ENCODE measurements at places on chromosomes 2 and 18.

DNA sequence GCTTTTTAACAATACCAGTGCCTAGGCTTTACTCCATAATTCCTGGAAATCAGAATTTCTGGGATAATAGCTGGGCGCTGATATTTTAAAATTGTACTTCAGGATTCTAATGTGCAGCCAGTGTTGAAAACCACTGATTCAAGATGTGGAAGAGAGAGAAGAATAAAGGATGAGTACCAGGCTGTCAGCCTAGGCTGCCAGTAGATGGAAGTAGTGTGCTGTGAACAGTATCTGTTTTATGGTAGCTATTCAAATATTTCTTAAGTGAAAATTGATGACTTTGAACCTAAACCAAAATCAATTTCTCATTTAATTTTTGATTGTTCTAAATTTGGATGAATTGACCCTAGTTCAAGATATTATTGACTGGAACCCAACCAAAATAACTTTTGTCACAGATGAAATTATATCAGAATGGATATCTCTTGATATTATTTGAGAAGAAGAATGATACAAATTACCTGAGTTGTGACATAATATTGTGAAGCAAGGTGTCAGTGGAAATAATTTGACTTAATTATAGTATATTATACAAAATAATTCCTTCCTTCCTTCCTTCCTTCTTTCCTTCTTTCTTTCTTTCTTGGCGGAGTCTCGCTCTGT lies 88.0 kb downstream of the COMMD1 start:
- DNase-seq: peak; percentile 55

DNA sequence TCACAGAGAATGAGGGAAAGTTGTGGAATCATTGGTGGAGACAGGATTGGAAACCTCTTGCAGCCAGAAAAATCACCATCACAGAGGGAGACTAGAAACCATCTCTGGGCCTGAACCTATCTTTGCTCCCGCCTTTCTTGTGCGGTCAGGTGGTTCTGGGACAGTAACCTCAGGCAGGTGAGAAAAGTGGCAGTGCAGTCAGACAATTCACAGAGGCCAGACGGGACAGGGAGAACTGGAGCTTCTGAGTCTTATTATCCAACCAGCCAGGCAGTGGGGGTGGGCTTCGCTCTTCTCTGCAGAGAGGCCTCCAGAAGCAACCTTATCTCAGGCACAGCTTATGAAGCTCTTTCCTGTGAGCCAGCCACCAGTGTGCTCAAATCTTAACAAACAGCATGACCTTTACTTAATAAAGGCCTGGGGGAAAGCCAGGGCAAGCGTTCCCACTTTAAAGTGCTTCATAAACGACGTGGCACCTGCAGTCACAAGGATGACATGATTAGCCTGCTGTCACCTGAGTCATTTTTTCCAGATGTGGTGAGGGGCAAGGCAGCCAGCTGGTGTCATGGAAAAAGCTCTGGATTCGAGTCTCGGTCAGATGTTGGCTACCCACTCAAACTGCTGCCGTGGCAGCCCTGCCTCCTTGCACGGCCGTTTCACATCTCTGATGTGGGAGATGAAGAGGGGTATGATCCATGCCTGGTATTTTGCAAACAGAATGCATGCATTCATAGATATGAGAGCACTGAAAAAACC lies 109.7 kb downstream of the B3GNT2 start:
- no peak for DNase-seq

GRCh38 chr2:96538487-96539214 lies 2.1 kb downstream of the ARID5A start:
- DNase-seq: no peak

DNA sequence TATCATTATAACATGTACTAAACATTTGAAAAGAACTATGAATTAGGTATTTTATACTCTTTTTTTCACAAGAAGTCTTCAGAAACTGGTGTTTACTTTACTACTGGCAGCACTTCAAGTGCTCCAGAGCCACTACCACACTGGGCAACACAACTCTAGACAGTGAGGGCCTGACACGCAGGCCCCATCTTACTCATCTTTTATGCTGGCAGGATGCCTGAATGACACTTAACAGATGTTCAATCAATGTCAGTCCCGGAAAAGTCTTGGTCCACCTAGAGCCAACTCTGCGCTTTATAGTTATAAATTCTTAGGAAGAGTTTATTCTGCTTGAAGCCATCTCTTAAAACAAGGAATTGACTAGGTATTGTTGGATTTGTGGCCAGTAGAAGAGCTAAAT lies 8.7 kb upstream of the WIPF1 start:
- DNase-seq: peak; percentile 92

DNA sequence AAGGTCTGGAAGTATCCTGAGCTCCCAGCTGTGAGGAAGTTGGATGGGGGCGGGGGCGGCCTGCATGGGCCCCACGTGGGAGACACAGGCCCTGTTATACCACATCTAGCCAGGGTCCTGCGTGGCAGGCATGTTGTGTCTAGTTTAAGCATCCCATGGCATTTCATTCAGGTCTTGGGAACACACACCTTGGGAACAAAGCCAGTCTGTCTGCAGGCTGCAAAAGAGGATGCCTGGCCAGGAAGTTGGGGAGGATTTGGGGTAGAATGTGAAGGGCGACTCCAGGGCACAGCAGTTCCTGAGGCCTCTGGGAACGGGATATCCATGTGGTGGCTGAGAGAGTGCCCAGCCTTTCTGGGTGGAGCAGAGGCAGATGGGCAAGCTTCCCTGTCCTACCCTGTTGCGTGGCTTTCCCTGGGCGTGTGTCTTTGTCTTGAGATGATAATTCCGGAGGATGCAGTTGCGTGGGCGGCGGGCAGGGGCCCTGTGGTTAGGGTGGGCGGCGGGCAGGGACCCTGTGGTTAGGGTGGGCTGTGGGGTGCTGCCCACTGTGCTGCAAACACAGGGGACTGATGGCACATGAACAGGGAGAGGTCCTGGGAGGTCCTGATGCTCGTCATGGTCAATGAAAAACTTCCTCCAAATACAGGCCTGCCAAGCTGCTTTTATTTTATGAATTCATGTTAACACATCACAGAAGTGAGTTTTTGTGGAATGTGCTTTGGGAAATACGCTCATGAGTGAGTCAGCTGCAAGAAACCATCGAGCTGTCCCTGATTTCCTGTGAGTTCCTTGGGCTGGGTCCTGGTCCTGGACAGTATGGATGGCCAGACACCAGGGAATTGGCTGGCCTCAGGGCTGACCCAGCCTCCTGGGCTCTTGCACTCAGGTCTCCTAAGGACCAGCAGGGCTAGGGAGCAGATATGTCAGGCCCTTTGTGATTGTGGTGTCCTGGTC lies 90.0 kb upstream of the HS6ST1 start:
- DNase-seq: peak; percentile 86

DNA sequence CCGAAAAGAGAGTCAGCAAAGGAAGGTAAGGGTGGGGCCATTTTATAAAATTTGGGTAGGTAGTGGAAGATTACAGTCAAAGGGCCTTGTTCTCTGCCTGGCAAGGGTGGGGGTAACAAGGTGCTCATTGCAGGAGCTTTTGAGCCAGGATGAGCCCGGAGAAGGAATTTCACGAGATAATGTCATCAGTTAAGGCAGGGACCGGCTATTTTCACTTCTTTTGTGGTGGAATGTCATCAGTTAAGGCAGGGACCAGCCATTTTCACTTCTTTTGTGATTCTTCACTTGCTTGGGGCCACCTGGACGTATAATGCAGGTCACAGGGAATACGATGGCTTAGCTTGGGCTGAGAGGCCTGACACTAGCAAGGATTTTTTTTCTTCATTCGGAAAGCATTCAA lies 58.1 kb downstream of the CYP1B1 start:
- no peak for DNase-seq

- no peak for DNase-seq
Measured at GRCh38 chr2:45330108-45330507, 281.0 kb downstream of the SRBD1 start.

DNA sequence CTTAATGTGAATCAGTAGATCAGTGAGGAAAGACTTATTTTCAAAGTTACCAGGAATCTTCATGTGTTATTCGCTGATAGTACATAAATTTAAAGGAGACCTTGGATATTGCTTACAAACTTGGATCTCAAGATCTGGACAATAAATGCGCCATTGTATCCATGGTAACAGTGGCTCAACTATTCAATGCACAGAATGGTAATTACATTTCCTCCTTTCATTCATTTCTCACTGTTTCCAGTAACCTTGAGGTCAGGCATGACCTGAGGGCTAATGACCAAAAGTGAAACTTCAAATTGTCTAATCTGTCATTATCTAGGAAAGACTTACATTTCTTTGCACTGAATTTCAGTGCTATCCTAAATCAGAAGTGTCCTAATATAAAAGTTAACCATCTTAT lies 8.1 kb downstream of the LRP2 start:
- no peak for DNase-seq

- peak; percentile 92 for DNase-seq
Measured at GRCh38 chr2:112814278-112814677, 22.3 kb downstream of the IL1B start.

- no peak for DNase-seq
Measured at GRCh38 chr2:109680523-109681297, 66.5 kb downstream of the SOWAHC start.

- peak; percentile 11 for DNase-seq
Measured at GRCh38 chr2:67526283-67526682, 129.2 kb downstream of the ETAA1 start.

DNA sequence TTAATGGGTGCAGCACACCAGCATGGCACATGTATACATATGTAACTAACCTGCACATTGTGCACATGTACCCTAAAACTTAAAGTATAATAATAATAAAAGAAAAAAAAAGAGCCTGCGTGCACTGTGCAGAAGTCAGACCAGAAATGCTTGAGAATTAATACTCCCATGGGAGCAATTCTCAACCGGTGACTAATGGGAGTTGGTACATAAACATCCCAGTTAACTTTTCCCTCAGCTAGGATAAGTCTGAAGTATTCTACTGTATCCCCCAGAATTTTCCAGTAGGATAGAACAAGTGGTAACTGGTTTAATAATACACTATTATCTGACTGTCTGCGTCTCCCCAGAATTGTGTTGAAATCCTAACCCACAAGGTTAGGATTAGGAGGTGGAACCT lies 113.6 kb upstream of the COL5A2 start:
- DNase-seq: peak; percentile 92

DNA sequence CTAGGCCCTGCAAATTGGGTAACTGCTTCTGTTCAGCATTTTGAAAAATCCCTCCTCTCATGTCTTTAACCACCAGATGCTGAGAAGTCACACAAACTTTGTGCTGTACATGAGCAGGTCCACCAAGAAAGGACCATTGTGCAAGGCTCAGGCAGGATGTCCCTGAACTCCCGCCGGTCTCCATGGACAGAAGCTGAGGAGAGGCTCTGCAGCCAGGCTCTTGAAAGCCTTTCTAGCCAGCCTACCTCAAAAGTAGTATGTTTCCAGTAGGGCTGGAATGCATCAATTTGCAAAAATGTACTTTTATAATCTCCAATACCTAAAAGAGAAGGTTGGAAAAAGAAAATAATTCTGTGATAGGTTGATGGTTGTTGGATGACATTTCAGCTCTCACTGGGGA lies 47.0 kb upstream of the SH3BP4 start:
- no peak for DNase-seq

DNA sequence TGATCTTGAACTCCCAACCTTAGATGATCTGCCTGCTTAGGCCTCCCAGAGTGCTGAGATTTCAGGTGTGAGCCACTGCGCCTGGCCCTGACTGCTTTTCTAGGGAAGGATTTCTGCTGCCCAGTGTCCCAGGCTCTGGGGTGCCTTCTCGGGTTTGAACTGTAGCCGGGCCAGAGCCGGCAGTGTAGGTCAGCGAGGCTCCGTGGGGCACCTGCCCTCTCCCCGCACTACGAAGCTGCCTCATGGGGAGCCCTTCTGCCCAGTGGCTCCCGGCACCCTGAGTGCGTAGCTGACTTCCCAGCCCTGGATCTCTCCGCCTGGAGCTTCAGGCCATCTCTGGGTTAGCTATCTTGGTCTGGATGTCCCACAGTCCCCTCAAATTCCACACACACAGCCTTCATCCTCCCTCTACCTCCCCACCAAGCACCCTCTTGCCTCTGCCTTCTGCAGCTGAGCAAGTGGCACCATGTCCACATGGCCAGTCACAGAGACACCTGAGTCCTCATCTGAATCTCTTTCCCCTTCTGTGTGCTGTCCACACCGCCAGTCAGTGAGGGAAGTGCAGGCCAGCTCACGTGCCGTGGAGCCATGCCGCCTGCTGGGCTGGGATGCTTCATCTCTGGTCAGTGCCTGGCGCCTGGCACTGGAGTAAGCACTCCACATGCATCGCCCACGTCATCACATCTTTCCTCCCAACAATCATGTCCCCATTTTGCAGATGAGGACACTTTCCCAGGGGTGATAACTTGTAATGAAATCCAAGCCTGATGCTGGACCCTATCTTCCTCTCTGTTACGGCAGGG lies 69.2 kb downstream of the EDAR start:
- DNase-seq: no peak
